Uterus (tissue), 4 donors: ENCODE measurements at places on chromosomes 3 and 15. TPM values are rescaled to one million over a fixed set of nuclear protein-coding genes. Genes with fewer than 3 reads are reported as not detected.

SEMA3G gene
- total RNA-seq = 4.4 TPM

AGBL1 gene
- total RNA-seq = 0.07 TPM

RNF111 gene
- total RNA-seq = 43.9 TPM

FOXL2NB gene
- total RNA-seq = 18.3 TPM

RAD54L2 gene
- total RNA-seq = 24.9 TPM

CD276 gene
- 36.3 TPM for total RNA-seq

UACA gene
- total RNA-seq = 20.9 TPM

PTH1R gene
- total RNA-seq = 0.51 TPM

FMN1 gene
- 6.2 TPM for total RNA-seq

CCDC80 gene
- 207 TPM for total RNA-seq

TLR9 gene
- 0.14 TPM for total RNA-seq

TMEM87A gene
- 25.4 TPM for total RNA-seq

C3orf22 gene
- not detected for total RNA-seq

TGM5 gene
- not detected for total RNA-seq

LYZL4 gene
- not detected for total RNA-seq

SLC41A3 gene
- 65.9 TPM for total RNA-seq

OR4F6 gene
- total RNA-seq = not detected

MLF1 gene
- total RNA-seq = 12.6 TPM

ZDHHC23 gene
- 6.8 TPM for total RNA-seq

FETUB gene
- total RNA-seq = not detected

GPR27 gene
- total RNA-seq = 3.8 TPM

MUC4 gene
- total RNA-seq = 0.30 TPM
